Posterior cingulate gyrus (tissue), 11 donors: ENCODE measurements at places on chromosomes 6 and 20.

- no peak for DNase-seq
Observed at GRCh38 chr6:129698430-129698829, 11.5 kb downstream of the ARHGAP18 start.

DNA sequence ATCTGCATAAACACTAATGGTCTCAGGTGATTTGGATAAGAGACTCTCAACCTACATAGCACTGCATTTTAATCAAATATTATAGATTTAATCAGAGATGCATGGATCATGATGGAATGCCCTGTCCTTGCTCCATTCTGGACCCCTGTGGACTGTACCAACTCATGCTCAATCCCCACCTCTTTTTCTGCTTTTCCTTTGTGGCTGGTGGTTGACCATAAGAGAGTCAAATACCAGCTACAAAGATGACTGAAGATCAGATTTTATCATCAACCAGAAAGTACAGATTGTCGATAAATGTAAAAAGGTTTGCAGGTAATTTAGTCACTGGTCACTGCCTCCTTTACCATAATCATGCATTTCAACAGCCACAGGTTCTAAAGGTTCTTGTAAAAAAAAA, 116.2 kb downstream of the ME1 start:
- DNase-seq, result no peak

DNA sequence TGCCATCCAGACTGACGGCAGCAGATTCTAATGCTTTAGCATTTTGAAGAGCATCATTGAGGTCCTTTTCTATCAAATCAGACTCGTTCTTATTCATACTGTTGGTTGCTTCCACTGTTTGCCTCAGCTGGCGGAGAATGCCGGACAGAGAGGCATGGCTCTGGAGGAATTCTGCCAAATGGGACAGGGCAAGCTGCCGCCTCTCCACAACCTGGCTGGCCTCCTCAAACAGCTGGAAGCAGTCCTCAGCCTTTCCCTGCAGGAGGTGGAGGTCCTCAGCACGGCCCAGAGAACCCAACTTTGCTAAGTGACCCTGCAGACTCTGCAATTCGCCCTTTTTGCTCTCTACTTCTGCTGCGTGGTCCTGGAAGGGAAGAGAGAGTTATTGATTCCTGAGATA, 220.5 kb downstream of the SYNE1 start:
- DNase-seq, result no peak

- no peak for DNase-seq
Observed at GRCh38 chr6:14763139-14763538, 482.7 kb upstream of the JARID2 start.

- DNase-seq, result no peak
Observed at GRCh38 chr6:64141680-64142079, 506.1 kb downstream of the PHF3 start.

- peak; percentile 36 for DNase-seq
Observed at GRCh38 chr6:30450909-30451841, 38.1 kb upstream of the HLA-E start.

DNA sequence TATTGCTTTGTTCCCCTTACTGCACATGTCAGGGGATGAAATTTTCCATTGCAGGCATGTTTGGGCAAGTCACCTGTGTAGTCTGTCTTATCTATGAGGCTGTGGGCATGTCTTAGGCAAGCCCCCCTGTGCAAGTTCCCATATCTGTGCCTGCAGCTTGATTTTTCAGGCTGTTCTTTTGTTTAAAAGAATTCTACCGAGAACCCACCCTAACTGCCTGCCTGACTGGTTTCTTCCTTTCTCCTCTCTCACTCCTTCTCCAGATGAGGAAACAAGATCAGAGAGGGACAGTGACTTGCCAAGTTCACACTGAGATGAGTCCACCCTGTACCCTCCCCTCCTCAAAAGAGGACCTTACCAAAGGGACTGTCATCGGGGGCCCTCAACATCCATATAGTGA, 11.0 kb downstream of the TREML2 start:
- DNase-seq, result no peak

GRCh38 chr20:21681922-21682318, 23.5 kb upstream of the PAX1 start:
- DNase-seq, result no peak

DNA sequence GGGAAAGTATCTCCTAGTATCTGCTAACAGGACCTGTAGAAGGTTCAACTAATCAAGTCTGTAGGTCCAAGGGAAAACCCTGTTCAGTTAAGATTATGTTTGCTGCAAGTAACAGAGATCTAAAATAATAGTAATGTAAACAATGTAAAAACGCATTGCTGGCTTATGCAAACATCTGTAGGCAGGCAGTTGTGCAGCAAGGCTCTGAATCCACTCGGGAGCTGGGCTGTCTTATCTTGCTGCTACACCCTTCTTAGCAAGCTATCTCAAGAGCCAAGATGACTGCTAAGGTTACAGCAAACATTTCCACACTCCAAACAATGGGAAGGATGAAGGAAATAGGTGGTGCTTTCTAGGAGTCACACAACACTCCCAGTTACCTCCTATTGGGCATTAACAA, 397.3 kb upstream of the NRSN1 start:
- DNase-seq, result no peak

DNA sequence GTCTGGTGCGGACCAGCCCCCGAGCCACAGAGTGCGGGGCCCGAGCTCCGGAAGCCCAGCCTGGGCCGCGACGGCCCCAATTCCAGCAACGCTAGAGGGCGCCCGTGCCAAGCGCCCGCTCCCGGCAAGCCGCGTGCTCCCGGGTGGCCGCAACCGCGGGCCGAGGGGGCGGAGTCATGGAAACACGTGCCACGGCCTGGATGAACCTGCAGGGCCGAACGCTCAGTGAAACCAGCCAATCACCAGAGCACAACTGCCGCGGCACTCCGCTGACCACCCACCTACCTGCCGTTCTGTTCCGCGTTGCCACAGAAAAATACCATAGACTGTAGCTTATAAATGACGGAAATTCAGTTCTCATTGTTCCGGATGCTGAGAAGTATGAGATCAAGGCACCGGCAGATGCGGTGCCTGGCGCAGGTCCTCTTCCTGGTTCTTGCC, 85.7 kb upstream of the FOXC1 start:
- DNase-seq, result no peak

DNA sequence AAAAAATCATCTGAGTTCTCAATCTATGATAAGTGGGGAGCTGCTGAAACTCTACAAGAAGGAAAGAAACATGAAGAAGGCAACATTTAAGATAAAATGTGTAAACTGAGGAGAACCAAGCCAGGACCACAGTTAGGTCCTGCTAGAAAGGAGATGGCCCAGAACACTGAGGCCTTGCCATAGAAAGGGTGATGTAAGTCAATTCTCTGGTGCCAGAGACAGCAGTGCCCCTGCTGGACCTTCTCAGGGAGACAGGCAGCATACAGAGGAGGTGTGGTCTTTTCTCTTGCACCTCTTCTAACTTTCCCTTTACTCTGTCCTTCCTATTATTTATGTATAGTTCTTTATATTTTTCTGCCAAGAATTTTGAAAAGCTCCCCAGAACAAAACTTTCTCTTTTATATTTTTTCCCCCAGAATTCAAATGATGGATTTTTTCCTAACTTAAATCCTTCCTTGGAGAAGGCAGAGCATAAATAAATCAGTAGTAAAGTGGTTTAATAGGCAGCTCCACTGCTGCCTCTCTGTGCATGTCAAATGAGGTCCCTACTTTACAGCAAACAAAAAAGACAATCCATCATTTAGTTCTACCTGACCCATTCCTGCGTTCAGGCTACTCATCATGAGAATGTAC, 9.0 kb downstream of the UQCC2 start:
- DNase-seq, result no peak

- DNase-seq, result no peak
Observed at GRCh38 chr6:133953634-133954415, 801 bp downstream of the TBPL1 start.

DNA sequence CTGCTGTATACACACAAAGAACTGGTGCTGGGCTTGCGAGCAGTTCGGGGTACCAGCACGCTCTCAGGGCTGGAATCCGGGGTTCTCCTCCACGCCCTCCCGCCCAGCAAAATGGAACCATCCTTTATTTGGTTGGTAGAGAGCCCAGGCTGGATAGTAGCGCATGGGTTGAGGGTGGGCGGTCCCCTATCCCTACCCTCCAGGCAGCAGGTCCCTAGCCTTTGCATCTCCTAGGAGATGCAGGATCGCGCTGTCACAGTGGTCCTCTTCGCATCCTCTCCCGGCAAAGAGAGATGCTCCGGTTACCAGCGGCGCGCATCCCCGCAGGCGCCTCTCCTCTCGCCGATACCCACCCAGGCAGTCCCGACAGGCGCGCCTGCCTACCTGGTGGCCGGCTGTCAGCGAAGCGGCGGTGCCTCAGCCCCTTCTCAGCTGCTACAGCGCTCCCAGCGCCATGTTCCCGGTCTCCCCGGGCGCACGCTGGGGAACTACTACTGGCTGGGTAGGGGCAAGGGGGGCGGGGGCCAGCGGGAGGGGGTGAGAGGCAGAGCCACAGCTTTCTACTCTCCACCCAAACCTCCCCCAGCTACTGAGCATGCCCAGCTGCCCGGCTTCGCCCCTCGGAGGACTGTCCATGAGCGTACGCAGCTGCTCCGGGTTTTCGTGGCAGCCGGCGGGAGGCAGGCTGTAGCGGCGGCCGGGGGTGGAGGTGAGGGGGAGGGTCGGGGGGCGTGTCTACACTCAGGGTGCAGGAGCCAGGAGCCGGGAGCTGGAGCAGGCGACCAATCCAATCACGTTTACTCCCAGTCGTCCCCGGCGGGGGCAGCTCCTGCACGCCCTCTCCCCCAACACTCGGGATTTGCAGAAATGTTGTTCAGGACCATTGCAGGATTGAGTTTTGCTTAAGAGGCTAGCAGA, at the start of gene PAK5:
Gene PAK5, minus strand, starts transcription at position 699 of the 918 bp plus-strand sequence. CDS start 194,748 bp downstream, outside the sequence.
- DNase-seq, result peak; percentile 89

GRCh38 chr6:158500016-158500735, 59.7 kb upstream of the TMEM181 start:
- no peak for DNase-seq

GRCh38 chr20:53186635-53187034, 214.5 kb downstream of the TSHZ2 start:
- no peak for DNase-seq

- DNase-seq, result no peak
Observed at GRCh38 chr20:34233687-34234086, 7.5 kb upstream of the ASIP start.

DNA sequence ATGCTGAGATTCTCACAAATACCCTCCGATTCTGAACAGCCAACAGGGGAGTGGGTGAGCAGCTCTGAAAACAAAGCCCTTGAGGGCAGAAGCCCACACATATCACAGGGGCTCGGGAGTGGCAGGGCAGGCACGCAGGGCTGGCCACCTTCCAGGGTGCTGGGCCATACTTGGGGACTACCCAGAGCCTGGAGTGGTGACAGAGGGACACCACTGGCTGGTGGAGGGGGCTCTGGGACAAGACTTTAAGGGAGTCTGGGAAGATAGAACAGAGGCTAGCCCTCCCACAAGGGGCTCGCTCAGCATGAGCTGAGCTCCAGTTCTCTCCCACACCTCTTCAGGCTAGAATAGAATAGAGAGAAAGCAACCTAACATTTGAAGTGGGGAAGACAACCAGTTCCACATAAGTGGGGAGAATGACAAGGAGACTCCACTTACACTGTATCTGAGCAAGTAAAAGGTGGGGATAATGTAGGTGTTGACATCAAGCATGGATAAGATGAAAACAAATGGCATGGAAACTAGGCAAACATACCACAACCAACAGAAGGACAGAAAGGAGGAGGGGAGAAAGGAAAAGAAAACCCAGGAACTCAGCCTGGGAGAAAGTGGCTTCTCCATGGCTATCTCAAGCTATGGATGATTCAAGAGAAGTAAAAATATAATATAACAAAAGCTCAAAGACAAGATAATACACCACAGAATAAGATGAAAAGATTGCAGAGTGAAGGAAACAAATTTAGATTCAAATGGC, 7.0 kb downstream of the PPIL1 start:
- DNase-seq, result no peak

- DNase-seq, result no peak
Observed at GRCh38 chr20:58584881-58585752, 66.0 kb upstream of the STX16 start.

- DNase-seq, result no peak
Observed at GRCh38 chr6:169155481-169155880, 98.2 kb downstream of the THBS2 start.

GRCh38 chr20:745683-746301, 22.5 kb downstream of the SLC52A3 start:
- no peak for DNase-seq

- no peak for DNase-seq
Observed at GRCh38 chr6:25746968-25747367, 7.6 kb upstream of the SLC17A4 start.

DNA sequence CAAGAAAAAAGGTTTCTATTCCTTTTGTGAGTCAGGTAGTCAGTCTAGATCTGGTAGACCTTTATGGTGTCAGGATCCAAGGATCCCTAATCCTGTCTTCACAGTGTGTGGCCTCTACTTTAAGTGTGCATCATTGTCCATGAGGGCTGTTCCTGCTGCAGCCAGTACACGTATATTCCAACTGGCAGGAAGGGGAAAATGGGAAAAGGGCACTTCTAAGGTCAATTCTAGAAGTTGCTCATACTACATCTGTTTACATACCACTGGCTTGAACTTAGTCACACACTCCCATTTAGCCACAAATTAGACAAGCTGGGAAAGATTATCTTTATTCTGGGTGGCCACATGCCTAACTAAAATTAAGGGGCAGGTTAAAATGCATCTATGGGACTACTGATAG, 9.7 kb upstream of the MMS22L start:
- no peak for DNase-seq

DNA sequence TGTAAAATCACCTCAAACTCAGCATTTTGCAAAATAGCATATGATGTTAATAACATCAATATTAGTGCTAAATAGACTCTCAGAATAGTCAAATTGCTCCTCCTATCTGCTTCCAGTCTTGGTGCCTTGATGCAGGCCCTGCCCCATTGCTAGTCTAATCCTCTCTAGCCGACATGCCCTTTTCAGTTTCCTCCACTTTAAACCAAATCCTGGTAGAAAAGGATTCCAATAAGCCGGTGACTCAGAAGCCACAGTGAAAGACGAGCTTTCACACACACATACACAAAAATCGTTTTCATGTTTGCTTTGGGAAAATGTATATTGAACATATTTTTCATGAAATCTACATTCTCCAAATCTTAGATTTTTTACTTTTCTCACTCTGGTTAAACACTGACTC, 203.1 kb downstream of the LMBRD1 start:
- no peak for DNase-seq

DNA sequence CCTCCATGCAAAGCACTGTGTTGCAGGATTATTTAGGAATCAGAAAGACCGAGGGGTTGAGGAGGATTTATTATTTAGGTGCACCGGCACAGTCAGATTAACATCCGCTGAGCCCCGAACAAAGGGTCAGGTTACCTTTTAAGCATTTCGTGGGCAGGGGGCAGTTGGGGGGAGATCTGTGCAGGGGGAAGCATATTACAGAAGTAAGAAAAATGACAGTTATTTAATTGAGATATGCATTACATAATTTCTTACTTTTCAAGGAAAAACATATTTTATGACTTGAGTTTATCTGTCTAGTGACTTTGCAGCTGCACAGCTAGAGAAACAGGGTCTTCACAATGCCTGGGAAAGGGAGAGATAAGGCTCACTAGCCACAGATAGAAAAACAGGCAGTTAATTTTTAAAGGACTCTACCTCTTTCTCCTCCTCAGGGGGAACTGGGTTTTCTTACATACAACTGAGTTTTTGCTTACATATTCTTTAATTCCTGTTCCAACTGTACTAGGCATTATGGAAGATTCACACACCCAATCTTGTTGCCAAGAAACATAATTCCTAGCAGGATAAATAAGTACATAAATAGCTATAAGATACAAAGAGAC, 1.7 kb upstream of the HINT3 start:
- no peak for DNase-seq
